ENCODE measurements at places on chromosomes 13 and 19.
A peak's percentile ranks its signal among the peaks of the same experiment; 100 is the strongest.

DNA sequence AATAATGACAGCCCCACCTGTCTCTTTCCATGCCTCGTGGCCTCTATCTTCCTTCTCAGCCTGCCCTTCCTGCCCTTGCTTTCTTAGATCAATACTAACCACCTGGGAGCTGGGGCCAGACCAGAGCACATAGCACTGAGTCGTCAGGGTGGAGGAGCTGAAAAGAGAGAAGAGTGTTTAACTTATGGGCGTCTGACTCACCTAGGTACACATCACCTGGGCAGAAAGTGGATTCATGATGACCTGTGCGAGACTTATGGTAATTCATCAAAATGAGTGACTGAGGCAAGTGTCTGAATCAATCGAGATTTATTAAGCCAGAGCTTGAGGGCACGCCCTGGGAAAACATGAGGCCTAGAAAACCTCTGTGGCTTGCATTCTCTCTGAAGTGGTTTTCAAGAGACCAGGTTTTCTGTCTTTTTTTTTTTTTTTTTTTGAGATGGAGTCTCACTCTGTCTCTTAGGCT is 19.2 kb downstream of the CEACAM6 start:
- no peaks in the 10 kb centered on the region for H3K36me3 ChIP-seq
- peak overlapping the region; percentile 69 for H3K4me3 ChIP-seq
- H3K27me3 ChIP-seq, result peaks cover 84% of the 10 kb centered on the region
- DNase-seq, result peak; percentile 61

GRCh38 chr19:55930996-55931515 is 1.1 kb downstream of the NLRP13 start:
- no peaks in the 10 kb centered on the region for H3K4me1 ChIP-seq
- no peak for DNase-seq
- H3K36me3 ChIP-seq, result peaks cover 26% of the 10 kb centered on the region
- H3K27ac ChIP-seq, result no peak overlapping the region
- no peaks in the 10 kb centered on the region for H3K27me3 ChIP-seq

- H3K27ac ChIP-seq, result no peak overlapping the region
- H3K4me3 ChIP-seq, result no peak overlapping the region
- no peaks in the 10 kb centered on the region for H3K27me3 ChIP-seq
- H3K4me1 ChIP-seq, result no peaks in the 10 kb centered on the region
- DNase-seq, result no peak
These were observed 1596.6 kb downstream of the SLITRK5 start for GRCh38 chr13:89267734-89268133.

DNA sequence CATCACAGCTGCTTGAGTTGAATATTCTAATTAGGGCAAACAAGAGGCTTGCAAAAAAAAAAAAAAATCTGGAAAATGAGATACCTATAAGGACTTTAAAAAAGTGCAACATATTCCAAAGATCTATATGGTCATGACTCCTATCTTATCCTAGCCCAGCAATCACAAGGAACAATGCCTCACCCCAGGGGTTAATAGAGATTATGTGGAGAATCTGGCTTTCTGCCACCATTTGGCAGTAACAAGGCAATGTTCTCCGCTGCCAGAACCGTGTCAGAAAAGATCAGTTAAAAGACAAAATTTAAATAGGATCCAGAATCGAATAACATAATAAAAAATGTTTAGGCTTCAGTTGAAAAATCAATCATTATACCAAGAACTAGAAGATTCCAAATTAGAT is 1643.2 kb upstream of the PRR20A start:
- no peak overlapping the region for H3K27ac ChIP-seq
- H3K36me3 ChIP-seq, result no peaks in the 10 kb centered on the region
- no peak for DNase-seq
- H3K27me3 ChIP-seq, result no peaks in the 10 kb centered on the region
- no peak overlapping the region for H3K4me3 ChIP-seq

DNA sequence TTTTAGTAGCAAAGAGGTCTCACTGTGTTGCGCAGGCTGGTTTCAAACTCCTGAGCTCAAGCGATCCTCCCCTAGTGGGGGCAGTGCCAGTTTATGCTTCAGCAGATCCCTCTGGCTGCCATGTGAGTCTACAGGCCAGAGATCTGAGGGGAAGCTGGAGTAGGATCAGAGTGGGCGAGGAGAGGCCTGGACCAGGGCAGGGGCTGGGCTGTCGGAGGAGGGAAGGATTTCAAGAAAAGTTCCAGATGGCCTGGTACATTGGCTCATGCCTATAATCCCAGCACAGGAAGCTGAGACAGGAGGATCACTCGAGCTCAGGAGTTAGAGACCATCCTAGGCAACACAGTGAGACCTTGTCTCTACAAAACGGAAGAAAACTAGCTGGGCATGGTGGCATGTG is 9.8 kb downstream of the DHX34 start:
- peaks cover 7% of the 10 kb centered on the region for H3K4me1 ChIP-seq
- no peak for DNase-seq
- H3K27me3 ChIP-seq, result peaks cover 2% of the 10 kb centered on the region
- no peak overlapping the region for H3K27ac ChIP-seq

DNA sequence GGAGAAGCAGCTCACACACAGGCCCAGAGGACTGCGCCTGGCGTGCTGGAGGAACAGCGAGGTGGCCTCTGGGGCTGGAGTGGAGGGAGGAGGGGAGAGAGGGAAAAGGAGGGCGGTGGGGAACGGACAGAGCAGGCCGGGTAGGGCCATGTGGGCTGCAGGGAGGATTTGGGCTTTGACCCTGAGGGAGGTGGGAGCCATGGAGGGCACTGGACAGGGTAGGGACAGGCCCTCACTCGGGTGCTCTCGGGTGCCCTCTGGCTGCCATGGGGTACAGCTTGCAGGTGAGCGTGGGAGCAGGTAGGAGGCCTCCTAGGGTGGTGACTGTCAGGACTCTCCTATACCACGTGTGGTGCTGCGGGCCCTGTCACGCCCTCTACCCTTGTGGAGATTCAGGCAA is 22.8 kb downstream of the PLIN4 start:
- peak overlapping the region; percentile 34 for H3K27ac ChIP-seq
- H3K4me3 ChIP-seq, result no peak overlapping the region
- no peak for DNase-seq
- no peaks in the 10 kb centered on the region for H3K4me1 ChIP-seq
- H3K27me3 ChIP-seq, result no peaks in the 10 kb centered on the region
- peaks cover 46% of the 10 kb centered on the region for H3K36me3 ChIP-seq

GRCh38 chr19:811506-812048 is 10.2 kb downstream of the PLPPR3 start:
- no peak overlapping the region for H3K4me3 ChIP-seq
- peaks cover 62% of the 10 kb centered on the region for H3K36me3 ChIP-seq
- H3K27me3 ChIP-seq, result no peaks in the 10 kb centered on the region
- DNase-seq, result no peak

- peak overlapping the region; percentile 99 for H3K27ac ChIP-seq
- no peaks in the 10 kb centered on the region for H3K27me3 ChIP-seq
- H3K4me3 ChIP-seq, result peak overlapping the region; percentile 95
- peak; percentile 73 for DNase-seq
These were observed 5.1 kb downstream of the FSTL3 start for GRCh38 chr19:681029-682019.

- peaks cover 11% of the 10 kb centered on the region for H3K36me3 ChIP-seq
- DNase-seq, result no peak
- H3K4me1 ChIP-seq, result peaks cover 5% of the 10 kb centered on the region
These were observed 30.3 kb downstream of the LAMP1 start for GRCh38 chr13:113327391-113327765.

DNA sequence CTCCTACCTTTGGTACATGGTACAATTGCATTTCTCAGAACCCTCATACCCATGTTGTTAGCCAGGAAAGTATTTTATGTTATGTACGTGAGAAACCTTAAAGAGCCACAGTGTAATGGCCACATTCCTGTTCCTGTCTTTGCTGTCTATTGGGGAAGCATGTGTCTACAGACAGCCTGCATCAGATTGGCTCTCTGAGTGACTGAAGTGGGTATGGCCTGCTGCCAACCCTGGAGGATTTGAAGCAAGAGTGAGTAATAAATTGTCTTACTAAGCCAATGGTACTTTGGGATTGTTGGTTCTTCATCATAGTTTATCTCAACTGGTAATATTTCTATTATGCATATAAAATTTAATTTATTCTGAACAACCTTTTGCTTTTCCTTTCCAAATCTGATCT is 574.1 kb downstream of the LMO7 start:
- H3K27ac ChIP-seq, result no peak overlapping the region
- H3K4me3 ChIP-seq, result no peak overlapping the region
- no peaks in the 10 kb centered on the region for H3K27me3 ChIP-seq
- no peaks in the 10 kb centered on the region for H3K36me3 ChIP-seq
- DNase-seq, result no peak

DNA sequence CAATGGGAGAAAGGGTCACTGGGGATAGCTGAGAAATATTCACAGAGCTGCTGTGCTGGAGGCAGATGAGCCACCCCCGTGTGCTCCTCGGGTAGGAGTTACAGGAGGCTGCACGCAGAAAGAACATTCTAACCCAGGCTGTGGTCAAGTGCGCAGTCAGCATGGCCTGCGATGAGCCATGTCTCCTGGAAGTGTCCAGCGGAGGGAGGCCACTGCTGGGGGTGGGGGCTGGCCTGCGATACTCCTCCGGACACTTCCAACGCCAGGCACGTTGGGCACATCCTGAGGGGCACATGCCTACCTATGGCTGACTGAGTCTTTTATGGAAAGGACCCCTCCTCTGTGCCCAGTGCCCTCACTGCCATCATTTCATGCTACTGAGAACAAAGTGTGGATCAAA is 55.9 kb downstream of the RAB20 start:
- peaks cover 7% of the 10 kb centered on the region for H3K4me1 ChIP-seq
- DNase-seq, result no peak
- H3K36me3 ChIP-seq, result no peaks in the 10 kb centered on the region
- peaks cover 17% of the 10 kb centered on the region for H3K27me3 ChIP-seq
- H3K27ac ChIP-seq, result no peak overlapping the region

DNA sequence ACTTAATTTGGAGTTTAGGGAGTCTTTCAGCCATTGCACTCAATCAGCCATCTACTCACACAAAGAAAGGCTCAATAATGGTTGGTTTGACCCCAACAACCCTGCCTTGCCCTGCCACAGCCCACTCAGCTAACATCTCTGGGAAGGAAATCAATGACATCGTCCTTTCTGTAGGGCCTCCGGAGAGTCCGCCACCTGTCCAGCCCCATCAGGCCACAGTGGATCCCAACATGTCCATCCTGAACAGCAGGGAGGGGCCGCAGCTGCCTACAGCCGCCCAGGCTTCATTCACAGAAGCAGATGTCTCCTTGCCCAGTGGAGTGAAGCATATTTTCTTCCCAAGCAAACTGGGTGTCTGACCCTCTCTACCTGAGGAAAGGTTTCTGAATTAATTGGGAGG is 4.2 kb upstream of the CDX2 start:
- no peak overlapping the region for H3K4me3 ChIP-seq
- H3K27me3 ChIP-seq, result peaks cover 37% of the 10 kb centered on the region
- H3K36me3 ChIP-seq, result no peaks in the 10 kb centered on the region
- DNase-seq, result no peak
- no peak overlapping the region for H3K27ac ChIP-seq
- peaks cover 23% of the 10 kb centered on the region for H3K4me1 ChIP-seq

- H3K36me3 ChIP-seq, result peaks cover 9% of the 10 kb centered on the region
- no peaks in the 10 kb centered on the region for H3K27me3 ChIP-seq
- H3K27ac ChIP-seq, result no peak overlapping the region
- H3K4me3 ChIP-seq, result no peak overlapping the region
- no peak for DNase-seq
- H3K4me1 ChIP-seq, result peaks cover 4% of the 10 kb centered on the region
These were observed 53.6 kb downstream of the DGKH start for GRCh38 chr13:42101821-42102585.

- H3K27me3 ChIP-seq, result no peaks in the 10 kb centered on the region
- H3K27ac ChIP-seq, result no peak overlapping the region
- H3K4me3 ChIP-seq, result no peak overlapping the region
- DNase-seq, result no peak
- H3K4me1 ChIP-seq, result peaks cover 4% of the 10 kb centered on the region
These were observed 9.5 kb downstream of the IL4I1 start for GRCh38 chr19:49887037-49887664.

DNA sequence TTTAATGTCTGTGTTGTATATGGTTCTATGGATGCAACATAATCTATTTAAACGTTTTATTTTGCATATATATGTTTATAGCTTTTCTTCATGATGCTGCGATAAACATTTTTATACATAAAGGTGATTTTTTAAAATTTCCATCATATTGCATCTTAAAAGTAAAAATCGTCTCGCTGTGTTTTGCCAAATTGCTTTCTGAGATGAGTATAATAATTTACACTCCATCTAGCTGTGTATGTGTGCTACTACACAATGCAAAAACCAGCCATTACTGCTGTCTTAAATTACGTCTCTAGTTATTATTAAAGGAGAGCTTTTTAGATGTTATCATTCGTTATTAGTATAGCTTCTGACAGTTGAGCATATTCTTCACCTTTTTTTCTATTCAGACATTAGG is 37.2 kb downstream of the METTL21C start:
- peaks cover 2% of the 10 kb centered on the region for H3K4me1 ChIP-seq
- H3K4me3 ChIP-seq, result no peak overlapping the region
- no peaks in the 10 kb centered on the region for H3K27me3 ChIP-seq
- H3K27ac ChIP-seq, result no peak overlapping the region
- H3K36me3 ChIP-seq, result peaks cover 54% of the 10 kb centered on the region
- no peak for DNase-seq

DNA sequence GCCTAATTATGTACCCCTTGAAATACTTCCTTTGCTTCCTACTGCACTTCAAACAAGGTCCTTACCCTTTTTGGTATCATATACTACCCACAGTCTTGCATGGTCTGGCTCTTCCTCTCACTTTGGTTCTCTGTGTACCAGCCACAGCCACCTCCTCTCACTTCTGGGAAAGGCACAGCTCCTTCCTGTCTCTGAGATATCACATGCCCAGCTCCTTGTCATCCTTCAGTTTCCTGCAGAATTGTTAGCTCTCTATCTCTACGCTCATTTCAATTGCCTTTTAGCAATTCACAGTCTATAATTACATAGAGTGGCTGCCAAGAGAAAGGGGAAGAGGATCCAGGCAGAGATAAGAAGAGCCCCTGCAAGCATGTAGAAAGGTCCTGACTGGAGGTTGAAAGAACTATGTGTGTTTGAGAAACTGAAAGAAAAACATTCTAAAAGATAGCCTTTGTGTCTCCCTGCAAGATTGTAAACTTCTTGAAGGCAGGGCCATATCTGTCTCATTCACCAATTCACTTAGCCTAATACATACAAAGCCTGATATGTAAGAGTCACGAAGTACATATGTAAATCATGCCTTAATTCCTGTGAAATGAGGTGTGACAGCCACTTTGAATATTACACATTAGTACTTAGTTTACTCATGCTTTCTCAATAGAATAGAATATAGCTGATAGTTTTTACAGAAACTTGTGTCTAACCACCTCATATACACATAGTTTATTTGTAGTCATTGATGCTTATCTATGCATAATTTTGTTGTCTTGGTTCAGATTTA is 933.1 kb downstream of the DIAPH3 start:
- no peak overlapping the region for H3K4me3 ChIP-seq
- no peak for DNase-seq
- no peaks in the 10 kb centered on the region for H3K4me1 ChIP-seq
- peaks cover 29% of the 10 kb centered on the region for H3K27me3 ChIP-seq

DNA sequence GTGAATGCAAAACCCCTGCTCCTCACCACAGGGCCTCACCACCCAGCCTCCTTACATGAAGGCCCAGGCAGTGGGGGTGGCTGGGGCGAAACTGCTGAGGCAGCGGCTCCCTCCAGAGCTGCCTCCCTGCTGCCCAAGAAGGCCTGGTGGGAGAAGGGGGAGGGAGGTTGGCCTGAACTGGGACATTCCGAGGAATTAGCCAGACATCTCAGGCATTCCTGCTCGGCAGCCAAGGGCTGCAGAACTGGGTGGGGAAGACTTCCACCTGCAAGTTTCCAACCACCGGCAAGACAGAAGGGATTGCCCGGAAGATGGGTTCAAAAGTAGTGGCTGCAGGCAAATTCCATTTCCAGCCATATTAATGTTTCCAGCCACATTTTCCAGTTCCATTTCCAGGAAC is 2.3 kb upstream of the PSPN start:
- H3K36me3 ChIP-seq, result peaks cover 19% of the 10 kb centered on the region
- peaks cover 8% of the 10 kb centered on the region for H3K4me1 ChIP-seq
- peak overlapping the region; percentile 27 for H3K27ac ChIP-seq
- no peak for DNase-seq
- H3K4me3 ChIP-seq, result no peak overlapping the region
- no peaks in the 10 kb centered on the region for H3K27me3 ChIP-seq

All from naive thymus-derived CD8-positive, alpha-beta T cell (primary cell).